Cerebellum (tissue), 4 donors: ENCODE measurements at places on chromosomes 6 and 20. TPM values are rescaled to one million over a fixed set of nuclear protein-coding genes. Genes with fewer than 3 reads are reported as not detected.

The CCM2L gene
- total RNA-seq, result 4.8 TPM

The C20orf202 gene
- total RNA-seq, result 0.18 TPM

DNA sequence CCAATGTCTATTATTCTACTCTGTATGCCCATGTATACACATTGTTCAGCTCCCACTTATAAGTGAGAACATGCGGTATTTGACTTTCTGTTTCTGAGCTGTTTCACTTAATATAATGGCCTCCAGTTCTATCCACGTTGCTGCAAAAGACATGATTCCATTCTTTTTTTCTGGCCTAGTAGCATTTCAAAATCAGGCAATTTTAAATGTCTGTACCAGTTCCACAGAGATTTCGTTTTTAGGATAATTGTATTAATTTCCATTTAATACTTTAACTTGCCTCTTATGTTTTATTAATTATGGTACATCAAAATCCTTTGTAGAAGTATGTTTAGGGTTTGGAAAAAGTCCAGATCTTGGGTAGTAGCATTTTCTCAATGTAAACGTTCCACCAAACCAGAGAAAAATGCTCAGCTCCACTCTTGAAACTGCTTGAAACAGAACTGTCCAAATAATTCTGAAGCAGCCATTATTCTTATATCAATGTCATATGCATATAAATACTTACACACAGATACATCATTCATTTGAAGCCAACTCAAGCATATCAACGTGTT is 42.6 kb upstream of the PLEKHG1 start:
- no peak for DNase-seq

DNA sequence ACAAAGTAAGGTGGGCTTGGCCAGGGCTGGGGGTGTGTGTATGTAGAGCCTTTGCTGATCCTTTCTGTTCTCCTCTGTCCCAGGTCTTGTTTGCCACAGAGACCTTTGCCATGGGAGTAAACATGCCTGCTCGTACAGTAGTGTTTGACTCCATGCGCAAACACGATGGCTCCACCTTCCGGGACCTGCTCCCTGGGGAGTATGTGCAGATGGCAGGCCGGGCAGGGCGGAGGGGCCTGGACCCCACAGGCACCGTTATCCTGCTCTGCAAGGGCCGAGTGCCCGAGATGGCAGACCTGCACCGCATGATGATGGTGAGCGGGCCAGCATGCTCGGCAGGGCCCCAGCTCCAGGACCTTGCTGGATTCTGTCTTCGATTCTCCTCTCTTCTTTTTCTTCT is 6.2 kb downstream of the DXO start:
- no peak for DNase-seq

DNA sequence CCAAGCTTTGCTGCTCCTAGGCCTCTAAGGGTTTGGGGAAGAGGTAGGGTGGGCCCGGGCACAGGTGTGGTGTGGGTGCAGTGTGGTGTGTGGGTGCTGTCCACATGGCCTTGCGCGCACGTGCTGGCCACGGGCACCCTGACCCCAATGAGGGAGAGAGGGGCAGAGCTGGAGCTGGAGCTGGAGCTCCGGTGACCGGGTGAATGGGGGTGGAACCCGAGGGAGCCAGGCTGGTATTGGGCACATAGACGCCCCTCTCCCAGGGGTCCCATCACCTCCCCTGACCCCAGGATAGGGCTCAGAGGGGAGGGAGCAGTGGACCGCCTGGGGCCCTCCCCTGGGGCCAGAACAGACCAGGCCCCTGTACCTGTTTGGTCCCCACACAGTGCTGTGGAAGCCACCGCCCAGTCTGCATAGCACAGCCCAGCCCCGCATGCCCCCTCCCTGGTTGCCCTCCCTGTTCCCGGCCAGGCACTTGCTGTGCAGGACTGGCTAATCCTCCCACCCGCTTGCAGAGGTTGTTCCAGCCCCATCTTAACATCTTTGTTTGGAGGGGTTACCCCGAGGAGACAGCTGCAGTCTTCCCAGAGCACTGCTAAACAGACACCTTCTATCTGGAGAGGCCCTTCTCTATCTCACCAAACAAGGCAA is 984 bp downstream of the ADAM33 start:
- no peak for DNase-seq

GRCh38 chr6:166620478-166621113 is 6.5 kb downstream of the RPS6KA2 start:
- DNase-seq, result peak; percentile 48

DNA sequence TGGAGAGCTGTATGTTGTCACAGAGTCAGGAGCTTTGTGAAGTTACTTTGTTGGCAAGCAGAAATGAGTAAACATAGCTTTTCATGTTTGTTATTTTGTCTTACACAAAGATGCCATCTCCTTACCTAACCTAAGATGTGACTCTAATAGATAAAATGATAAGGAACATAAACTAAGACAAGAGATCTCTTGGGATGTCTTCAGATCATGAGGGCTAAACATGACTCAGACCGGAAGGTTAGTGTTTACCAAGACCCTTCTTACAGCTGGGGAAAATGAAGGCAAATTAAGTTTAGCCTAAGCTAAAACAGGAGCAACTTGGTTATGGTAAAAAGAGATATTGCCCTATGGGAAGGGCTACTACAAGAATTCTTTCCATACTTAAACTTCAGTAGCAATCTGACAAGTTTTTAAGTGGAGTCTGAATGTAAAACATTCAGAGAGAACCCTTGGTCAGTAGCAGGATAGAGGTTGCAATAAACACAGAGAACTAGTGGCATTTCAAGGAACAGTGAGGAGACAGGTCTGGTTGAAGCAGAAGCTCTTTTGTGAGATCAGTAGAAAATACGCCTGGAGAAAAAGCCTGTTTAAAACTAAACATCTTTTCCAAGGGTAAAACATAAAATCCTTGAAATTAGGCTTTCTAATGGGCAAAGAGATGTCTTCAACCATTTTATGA is 29.9 kb downstream of the SGK1 start:
- DNase-seq, result no peak

DNA sequence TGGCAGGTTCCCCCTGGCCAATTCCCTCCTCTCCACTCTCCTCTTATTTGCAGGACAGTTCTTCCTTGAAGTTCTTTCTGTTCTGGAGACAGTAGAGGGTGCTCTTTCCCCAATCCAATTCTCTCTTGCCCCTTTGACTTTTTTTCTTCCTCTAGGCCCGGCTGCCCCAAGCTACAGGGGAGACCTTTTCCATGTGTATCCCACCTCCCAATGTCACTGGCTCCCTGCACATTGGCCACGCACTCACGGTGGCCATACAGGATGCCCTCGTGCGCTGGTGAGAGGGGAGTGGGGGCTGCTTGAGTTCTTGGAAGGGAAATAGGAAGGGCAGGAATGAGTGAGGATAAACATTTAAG is 1.5 kb downstream of the VARS2 start:
- peak; percentile 74 for DNase-seq

DNA sequence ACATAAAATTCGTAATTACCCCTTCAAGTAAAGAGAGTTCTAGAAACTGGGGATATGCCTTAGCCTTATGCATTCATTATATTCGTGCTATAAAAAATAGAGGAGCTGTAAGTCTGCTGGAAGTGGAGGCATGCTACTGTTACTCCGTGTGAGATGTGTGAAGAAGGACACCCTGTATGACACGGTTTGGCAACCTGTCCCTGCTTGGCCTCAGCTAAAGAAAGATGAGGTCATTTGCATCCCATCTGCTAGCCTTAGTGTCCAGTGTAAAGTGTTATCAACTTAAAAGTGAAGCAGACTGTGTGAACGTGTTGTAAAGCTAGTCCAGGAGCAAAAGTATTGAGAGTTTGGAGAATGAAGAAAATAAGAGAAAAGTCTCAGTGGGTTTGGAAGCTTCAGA is 135.1 kb upstream of the RAB32 start:
- peak; percentile 80 for DNase-seq

DNA sequence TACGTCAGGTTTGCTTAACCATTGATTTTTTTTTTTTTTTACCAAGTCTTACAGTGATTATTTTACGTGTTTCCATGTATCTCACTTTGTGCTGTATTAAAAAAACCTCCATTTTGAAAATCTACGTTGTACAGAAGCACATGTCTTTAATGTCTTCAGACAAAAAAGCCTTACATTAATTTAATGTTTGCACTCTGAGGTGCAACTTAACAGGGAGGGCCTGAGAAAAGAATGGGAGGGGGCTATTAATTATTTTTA is 8.4 kb downstream of the LOC128125822 start:
- no peak for DNase-seq

DNA sequence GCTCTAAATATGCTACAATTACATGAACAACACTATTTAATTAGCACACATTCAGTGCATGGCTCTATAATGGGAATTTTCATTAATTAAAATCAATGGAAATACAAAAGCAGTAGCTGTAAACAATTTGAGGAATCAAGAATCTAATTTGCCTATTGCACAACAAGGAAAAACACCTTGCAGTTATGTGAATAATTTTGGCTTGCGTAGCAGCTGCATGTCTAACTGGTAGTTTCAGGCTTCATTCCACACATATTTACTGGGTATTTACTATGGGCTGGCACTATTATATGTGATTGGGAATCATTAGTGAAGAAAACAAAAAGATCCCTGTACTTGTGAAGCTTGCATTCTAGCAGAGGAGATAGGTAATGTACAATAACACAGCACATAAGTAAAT is 26.4 kb downstream of the KIF6 start:
- DNase-seq, result no peak

- no peak for DNase-seq
Measured at GRCh38 chr6:138297761-138298298, 79.5 kb upstream of the PBOV1 start.

DNA sequence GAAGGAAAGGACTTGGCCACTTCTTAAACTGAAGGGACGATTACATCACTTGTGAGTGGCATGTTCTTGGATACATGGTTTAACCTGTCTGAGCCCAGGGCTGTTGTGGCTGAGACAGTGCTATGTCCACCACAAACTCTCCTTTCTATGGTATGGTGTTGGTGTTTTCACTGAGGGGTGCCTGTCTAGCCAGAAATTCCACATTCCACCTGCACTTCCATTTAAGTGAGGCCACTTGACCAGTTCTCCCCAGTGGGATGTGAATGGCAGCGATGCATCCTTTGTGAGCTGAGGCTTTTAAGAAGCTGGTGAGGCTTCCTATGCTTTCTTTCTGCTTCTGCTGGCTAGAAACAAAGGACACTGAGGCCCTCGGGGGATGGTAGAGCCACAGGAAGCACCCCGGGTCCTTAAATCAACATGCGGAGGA is 151.4 kb upstream of the CHD6 start:
- DNase-seq, result no peak

GRCh38 chr20:32442630-32443373 is 84.7 kb downstream of the ASXL1 start:
- no peak for DNase-seq

- no peak for DNase-seq
Measured at GRCh38 chr20:49247792-49248191, 28.6 kb downstream of the DDX27 start.

DNA sequence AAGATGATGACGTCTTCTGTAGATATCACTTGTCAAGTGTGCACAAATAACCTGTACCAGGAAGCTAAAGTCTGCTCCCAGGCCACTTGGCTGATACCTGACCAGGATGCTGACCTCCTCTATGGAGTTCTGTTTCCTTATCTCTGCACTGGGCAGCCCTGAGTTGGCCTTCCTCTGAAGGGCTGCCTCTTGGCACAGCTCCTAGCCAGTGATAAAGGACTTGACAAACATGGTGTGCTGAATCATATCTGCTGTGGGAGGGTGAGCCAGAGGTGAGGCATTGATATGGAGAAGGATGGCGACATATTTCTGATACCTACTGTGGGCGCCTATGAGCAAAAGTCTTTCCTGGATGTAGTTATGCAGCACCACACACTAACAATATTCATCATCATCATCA is 32.8 kb upstream of the FOXA2 start:
- no peak for DNase-seq

DNA sequence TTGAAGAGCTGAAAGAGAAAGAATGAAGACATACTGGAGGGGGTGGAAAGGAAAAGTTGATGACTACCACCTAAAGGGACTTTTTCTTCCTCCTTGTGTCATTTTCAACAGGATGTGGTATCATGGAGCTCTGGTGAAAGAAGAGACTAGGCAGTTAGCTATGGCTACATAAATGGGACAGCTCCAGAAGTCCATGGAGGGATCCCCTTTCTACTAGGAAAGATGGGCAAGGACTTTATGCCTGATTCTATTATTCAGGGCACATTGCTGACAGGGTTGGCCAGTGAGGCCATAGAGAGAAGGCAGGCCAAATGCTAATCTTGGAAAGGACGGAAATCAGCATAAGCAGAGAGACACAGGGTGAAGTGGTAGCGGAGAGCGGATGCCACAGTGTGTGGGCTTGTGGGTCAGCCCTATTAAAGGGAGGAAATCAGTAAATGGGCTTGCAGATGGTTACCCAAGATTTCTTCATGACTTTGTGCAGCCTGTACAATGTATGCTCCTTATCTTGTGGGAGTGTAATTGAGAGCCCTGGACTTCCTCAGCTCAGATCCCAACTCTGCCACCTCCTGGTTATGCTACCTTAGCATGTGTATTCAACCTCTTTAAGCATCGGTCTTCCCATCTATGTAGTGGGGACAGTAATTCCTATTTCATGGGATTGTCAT is 77.4 kb upstream of the TMEM170B start:
- no peak for DNase-seq
